ENCODE measurements at places on chromosomes 4 and X.

- no peak for DNase-seq
These were observed 174.2 kb downstream of the NHS start for GRCh38 chrX:17549107-17549651.

DNA sequence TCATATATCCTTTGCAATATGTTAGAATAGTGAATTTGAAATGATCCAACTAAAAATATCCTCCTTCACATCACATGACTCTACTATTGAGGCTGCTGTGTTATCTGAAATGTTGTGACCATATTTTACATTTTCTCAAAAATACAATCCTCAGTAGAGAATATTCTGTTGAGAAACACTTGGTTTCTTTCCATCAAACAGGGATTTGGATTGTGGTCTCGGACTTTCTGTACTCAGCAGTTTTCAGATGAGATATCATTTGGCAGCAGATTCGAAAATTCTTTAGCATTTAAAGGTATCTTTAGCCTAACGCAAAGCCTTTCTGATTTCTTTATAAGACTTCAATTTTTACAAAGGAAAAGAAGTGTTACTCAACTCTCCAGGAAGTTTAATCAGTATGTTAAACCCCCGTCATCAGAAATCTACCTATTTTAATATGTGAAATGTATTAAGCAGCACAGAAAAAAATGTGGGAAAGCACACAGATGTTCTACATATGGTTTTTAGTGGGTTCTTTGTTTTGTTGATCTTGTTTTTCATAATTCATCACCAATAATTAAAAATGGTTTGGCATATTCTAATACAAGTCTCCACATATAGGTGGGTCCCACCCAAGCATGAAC is 55.4 kb upstream of the ANXA3 start:
- DNase-seq, result no peak

- DNase-seq, result no peak
These were observed 17.4 kb upstream of the UBA1 start for GRCh38 chrX:47176101-47176740.

DNA sequence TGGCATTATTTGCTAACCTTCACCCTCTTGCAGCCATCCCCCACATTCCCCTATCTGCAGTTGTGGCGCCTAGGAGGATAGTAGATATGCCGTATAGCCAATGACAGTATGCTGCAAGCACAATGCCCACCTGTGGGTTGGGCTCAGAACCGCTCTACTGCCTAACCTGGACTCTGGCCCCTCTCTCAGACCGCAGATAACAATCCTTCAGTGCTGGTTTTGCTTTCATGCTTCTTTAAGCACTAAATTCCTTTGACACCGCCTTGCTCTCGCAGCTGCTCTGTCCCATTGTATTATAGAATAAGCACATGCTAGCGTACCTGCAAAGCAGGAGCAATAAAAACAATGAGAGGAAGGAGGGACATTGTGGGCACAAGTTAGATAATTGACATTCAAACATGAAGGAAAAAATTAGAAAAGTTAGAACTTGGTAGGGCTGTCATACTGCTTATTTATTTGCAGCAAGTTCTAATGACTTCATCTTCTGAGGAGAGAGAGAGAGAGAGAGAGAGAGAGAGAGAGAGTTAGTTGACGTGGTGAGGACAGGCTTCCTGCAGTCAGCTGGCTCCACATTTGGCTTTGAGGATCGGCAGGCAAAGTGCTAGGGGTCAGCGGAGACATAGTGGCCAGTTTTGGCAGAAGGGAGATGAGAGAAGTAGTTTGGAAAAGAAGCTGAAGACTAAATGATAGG is 55.8 kb downstream of the WWC2 start:
- no peak for DNase-seq

GRCh38 chrX:23667239-23668177 is at the start of gene PRDX4:
PRDX4 (plus strand) TSS chrX:23667493; CDS start chrX:23667571, 78 bp downstream.
- DNase-seq, result peak; percentile 69

DNA sequence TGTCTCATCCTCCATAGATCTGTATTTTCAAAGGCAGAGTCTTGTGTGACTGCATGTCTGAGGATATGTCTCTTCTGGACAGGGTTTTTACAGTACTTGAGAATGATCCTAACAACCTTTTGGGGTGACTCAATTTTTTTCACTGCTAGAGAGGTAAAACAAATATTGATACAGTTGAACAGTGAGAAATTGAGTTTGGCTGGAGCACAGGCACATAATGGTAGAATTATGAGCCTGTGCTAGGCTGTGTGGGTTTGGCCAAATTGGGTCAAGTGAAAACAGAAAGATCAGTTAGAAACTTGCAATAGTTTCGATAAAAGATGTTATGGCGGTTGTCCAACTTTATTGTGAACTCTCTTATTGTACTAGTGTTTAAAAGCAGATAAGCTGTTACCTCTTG is 23.3 kb upstream of the EOLA2 start:
- DNase-seq, result no peak

GRCh38 chr4:83109480-83110222 is 4.9 kb downstream of the PLAC8 start:
- DNase-seq, result no peak

- DNase-seq, result no peak
These were observed 14.8 kb downstream of the TBC1D1 start for GRCh38 chr4:37905533-37906169.

GRCh38 chr4:87100168-87100567 is 120.2 kb downstream of the KLHL8 start:
- no peak for DNase-seq

GRCh38 chr4:81743731-81744435 is 272.2 kb upstream of the RASGEF1B start:
- no peak for DNase-seq

GRCh38 chrX:97268182-97268680 is 384.5 kb downstream of the RPA4 start:
- DNase-seq, result no peak

- no peak for DNase-seq
These were observed 495.3 kb downstream of the IL1RAPL1 start for GRCh38 chrX:29082558-29082957.

- DNase-seq, result no peak
These were observed 30.2 kb upstream of the WFS1 start for GRCh38 chr4:6239486-6239885.

- no peak for DNase-seq
These were observed 13.1 kb upstream of the ANXA5 start for GRCh38 chr4:121709766-121710405.

GRCh38 chr4:13484749-13485221 is 645 bp upstream of the RAB28 start:
- DNase-seq, result no peak

- no peak for DNase-seq
These were observed 3.7 kb upstream of the RAB9A start for GRCh38 chrX:13685126-13685763.

GRCh38 chrX:25026576-25026975 is 10.8 kb upstream of the ARX start:
- DNase-seq, result no peak

GRCh38 chr4:155408796-155409195 is 32.0 kb upstream of the MAP9 start:
- DNase-seq, result no peak

GRCh38 chrX:49947781-49948180 is 25.4 kb downstream of the CLCN5 start:
- DNase-seq, result no peak

GRCh38 chr4:130044788-130045531 is 949.0 kb downstream of the C4orf33 start:
- DNase-seq, result no peak

DNA sequence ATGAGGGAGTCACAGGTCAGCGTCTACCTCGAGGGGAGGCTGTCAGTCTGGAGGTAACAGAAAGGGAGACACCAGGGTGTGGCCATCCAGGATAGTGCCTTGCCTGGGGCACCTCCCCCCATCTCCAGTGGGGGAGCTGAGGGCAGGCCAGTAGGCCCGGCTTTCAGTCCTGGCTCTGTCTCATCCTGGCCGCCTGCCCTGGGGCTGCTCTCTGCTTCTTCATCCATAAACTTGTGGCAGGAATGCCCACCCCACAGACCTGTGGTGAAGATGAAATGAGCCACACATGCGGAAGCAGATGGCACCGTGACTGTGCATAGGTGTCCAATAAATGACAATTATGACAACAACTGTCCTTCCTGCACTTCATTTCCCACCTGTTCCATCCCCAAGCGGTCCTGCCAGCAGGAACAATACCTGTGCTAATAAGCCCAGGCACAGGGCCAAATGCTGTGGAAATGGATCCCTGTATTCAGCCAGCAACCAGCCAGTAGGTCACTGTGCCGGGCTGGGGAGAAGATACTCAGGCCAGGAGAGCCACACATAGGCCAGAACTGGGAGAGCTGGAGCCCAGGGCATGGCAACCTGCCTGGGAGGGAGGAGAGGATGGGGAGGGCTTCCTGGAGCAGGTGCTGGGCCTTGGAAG is 30.2 kb downstream of the TRO start:
- DNase-seq, result no peak

DNA sequence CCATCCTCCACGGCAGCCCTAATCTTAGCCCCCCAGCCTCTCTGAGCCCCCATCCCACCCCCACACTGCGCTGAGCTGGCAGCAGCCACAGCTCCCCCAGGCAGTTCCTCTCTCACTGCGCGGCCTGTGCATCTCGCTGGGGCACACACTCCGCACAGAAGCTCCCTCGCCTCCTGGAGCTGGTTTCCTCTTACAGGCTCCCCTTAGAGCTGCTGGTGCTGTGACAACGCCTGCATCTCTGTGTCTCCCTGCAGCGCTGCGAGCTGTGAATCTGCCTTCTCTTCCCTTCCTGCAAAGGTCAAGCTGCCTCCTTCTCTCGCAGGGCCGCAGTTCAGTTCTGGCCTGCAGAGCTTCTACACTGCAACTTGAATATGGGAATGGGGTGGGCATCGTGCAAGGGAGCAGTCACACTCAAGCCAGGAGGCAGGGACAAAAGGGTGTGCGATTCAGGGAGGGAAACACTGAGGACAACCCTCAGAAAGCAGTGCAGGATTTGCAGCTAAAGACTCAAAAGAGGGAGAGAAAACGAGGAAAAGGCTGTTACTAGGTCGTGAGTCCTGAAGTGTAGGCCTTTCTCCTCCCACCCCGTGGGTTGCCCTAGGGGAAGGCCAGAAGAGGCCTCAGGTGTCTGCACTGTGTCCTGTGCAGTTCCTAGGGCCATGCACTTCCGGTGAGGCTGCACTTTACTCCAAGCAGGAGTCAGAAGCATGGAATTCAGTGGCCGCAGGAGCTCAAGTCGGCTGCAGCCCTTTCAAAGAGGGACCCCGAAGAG is 87.0 kb downstream of the BCOR start:
- DNase-seq, result no peak

GRCh38 chrX:79065696-79066095 is 78.8 kb upstream of the GPR174 start:
- DNase-seq, result no peak

DNA sequence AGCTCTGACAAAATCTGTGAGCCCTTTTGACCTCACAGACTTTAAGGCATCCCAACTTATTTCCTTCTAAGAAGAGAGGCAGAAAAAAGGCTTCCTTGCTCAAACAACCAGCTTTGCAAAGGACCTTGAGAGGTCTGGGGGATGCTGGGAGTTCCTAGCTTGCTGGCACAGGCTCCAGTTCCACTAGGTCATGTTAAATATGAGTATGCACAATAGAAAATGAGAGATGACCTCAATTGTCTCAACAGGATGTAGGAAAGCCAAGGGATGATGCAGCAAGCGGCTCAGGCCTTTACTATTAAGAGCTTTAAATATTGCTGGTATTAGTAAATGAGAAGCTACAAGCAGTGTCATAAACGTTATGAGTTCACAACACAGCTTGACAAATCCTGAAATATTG is 13.3 kb upstream of the ZNF827 start:
- no peak for DNase-seq

DNA sequence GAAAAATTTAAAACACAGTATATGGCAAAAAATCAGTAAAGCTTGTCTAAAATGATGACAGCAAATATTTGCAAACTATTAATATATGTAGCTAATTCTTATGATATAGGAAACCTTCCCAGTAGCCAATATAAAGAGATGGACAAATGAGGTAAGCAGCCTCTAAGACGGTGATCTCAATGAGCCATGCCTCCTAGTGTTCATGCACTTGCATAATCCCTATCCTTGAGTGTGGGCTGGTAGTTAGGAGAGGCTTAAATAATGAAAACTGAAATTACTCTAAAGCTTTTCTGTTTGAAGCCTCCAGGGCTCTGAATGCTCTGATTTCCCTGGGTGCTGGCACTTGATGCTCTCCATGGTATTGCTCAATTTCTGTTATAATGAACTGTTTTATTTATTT is 24.6 kb upstream of the ARMCX4 start:
- DNase-seq, result no peak

GRCh38 chr4:155164718-155165117 is 43.7 kb upstream of the NPY2R start:
- DNase-seq, result no peak

DNA sequence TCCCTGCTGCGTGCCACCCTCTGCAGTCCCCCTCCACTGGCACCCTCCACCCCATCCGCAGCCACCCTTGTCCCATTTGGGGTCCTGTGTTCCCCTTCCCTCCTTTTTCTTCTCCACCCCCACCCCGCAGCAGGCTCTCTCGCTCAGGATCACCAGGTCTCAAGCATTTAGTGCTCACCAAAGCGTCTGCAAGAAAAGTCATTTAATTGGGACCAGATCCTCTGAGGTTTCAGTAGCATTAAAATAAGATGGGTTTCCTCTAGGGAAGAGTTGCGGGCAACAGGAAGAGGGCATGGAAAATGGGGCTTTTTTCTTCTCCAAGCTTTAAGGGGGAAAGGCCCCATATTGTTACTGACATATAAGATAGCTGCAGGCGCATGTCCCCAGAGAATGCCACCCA is 4.9 kb upstream of the HAUS7 start:
- DNase-seq, result no peak

GRCh38 chr4:56469489-56470210 is 2.2 kb downstream of the SRP72 start:
- no peak for DNase-seq
